H1 (cell line): ENCODE measurements at places on chromosomes 5 and 9.

- DNase-seq, result no peak
These were observed 55.9 kb upstream of the ORM1 start for GRCh38 chr9:114266969-114267368.

DNA sequence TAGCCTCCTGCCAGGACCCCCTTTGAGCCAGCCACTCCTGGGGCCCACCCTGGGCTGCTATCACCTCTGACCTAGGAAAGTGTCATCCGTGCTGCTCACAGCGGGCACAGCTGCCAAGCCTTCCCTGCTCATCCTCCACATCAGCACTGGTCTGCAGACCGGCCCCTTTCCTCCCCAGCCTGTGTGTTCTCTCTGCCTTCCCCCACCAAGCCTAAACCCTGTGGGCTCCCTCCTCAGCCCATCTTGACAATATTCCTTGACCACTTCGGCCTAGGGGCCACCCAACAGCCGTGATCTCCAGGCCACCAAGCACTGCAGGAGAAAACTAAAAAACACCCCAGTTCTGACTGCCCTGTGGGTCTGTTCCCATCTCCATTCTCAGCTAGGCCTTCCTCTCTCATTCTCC lies 135.1 kb downstream of the DAB2IP start:
- DNase-seq, result no peak

- DNase-seq, result no peak
These were observed 335.2 kb upstream of the TARS1 start for GRCh38 chr5:33105521-33105941.

DNA sequence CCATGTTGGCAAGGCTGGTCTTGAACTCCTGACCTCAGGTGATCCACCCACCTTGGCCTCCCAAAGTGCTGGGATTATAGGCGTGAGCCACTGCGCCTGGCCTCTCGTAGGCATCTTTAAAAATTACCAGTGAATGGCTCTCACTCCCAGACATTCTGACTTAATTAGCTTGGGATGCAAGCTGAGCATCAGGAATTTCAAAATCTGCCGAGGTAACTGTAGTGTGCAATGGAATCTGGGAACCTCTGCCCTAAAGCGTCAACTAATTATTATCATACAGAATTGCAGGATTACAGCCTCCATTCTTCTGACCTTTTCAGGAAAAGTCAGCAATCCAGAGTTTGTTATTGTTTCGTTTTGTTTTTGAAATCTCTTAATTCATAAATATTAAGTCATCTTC lies 213.4 kb upstream of the DMAC1 start:
- DNase-seq, result no peak

DNA sequence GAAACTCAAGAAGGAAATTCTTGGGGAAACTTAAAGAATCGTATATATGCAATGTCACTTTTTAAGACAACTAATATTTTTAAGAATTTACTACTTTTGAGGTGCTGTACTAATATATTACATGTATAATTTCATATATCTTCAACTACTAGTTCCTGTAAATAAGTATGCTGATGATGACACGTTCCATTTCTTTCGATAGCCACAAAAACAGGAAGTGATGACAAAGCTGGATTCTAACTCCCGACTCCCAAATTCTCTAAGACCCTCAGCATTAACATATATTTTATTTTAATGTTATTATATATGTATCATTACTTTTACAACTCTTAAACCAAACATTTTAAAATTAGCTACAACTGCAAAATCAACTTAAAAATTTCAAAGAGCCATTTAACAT lies 74.8 kb downstream of the STK32A start:
- no peak for DNase-seq

DNA sequence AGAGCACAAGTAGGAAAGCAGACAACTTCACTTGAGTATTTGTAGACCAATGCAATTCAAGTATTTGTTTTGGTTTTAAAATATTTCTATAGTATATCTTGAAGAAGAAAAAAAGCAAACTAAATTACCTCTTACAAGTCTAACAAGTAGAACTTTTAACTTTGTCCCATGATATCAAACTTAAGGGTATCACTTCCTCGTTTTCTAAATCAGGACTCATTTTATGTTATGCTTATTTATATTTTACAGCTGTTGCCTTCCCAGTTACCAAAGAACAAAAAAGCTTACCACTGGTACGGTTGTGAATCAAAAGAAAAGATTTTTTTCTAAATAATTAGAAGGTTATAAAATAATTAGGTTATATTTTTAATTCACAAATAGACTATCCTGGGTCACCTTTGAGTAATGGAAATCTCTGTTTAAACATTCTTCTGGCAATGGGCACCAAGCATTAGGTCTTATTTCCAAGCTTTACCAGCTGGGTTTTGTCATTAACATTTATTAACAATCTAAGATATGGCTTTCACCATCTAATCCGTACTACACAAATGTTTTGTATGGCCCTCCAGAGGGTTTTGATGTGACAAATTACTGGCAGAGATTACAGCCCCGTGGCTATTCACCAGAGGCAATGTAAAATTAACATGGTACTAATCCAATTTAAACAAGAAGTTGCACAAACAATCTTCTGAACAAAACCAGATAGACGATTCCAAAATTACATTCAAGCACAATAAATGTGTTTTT lies 63.6 kb downstream of the CEP120 start:
- DNase-seq, result no peak

DNA sequence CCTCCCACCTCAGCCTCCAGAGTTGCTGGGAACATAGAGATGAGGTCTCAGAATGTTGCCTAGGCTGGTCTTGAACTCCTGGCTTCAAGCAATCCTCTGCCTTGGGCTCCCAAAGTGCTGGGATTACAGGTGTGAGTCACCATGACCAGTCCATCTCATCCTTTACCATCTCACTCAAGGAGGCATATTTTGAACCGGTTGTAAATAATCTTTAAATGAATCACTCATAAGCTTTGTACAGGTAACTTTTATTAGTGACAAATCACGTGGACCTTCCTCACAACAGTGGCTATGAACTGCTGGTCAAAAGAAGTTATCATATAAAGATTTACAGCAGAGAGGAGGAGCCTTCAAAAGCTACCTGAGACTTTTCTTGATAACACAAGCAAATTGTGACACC lies 70.7 kb downstream of the RFK start:
- DNase-seq, result no peak

- DNase-seq, result no peak
These were observed 31.3 kb downstream of the LHX6 start for GRCh38 chr9:122197426-122197825.

DNA sequence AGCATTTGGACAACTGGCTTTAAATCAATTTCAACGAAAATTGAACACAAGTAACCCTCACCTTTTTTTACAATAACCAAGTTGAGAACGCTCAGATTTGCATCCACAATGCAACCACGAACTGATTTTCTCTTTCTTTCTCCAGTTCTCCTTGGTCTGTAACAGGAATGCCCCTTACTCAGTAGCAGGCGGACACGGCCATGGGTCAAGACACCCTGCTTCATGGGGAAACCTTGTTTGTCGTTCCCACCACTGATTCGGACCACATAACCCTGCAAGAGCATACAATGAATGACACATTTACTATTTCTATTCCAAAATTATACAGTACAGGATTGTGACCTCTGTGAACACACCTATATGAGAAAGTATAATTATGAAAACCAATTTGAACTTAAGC lies 1.4 kb downstream of the RPS6 start:
- no peak for DNase-seq

- DNase-seq, result no peak
These were observed 53.5 kb upstream of the ERCC6L2 start for GRCh38 chr9:95822015-95822414.

GRCh38 chr5:98570010-98570409 lies 203.5 kb upstream of the RGMB start:
- DNase-seq, result no peak

DNA sequence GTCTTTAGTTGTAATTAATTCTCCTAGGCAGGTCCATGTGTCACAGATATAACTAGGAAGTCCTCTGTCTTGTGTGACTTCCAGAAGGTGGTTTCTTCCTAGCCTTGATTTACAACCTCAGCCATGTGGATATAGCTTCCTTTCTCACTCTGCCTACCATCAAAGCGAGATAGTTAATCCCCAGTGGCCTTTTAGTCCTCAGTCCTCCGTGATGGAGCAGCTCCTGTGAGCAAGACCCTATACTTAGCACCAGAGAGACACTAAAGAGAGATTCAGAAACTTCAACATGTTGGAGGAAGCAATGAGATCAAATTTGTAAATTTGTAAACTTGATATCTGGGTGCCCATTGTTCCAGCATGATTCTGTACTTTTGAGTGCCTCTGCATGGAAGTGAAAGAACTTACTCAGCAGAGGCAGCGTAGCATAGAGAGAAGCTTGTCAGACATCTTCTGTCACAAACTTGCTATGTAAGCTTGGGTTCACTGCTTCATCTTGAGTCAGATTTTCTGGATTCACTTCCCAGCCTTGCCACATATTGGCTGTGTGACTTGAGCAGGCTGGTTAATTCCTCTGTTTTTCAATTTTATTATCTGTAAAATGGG lies 170.2 kb upstream of the NR3C1 start:
- no peak for DNase-seq

DNA sequence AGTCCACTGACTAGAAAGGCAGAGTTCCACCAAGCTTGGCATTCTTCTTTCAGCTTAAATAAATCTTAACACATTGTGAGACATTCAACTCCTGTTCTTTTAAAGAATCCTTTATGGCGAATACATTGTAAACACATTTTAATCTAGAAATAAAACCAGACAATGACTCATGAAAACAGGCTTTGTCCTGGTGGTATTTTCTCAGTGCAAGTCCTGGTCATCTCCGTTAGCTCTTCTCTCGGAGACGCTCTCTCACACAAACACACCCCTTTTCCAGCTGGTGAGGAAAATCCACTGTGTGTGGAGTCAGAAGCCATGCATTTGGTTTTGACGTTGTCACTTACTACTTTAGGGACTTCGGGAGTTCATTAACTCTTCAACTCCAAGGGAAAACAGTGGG lies 140.4 kb downstream of the AUH start:
- DNase-seq, result no peak

GRCh38 chr5:76406014-76406413 lies 2.9 kb downstream of the IQGAP2 start:
- DNase-seq, result no peak

- no peak for DNase-seq
These were observed 241.4 kb upstream of the IL12B start for GRCh38 chr5:159571501-159572244.

DNA sequence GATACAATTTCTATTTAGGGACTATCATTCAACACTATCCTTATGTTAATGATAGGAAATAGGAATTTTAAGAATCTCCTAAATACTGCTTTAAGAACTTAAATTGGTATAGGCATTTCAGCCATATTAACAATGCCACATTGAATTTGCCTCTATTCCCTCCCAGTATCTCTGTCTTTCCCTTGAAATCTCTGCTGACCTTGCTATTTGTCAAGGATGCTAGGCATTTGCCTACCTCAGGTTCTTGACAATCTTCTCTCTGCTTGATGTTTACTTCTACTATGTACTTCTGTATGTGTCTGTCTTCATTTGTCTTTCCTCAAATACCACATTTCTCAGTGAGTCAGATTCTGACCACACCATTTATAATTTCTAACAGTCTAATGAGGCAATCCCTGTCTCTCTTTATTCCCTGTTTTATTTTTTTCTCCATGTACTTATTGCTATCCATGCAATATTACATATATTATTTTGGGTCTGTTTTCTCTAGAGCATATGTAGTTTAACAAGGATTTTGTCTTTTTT lies 1461.4 kb upstream of the CDH9 start:
- no peak for DNase-seq

DNA sequence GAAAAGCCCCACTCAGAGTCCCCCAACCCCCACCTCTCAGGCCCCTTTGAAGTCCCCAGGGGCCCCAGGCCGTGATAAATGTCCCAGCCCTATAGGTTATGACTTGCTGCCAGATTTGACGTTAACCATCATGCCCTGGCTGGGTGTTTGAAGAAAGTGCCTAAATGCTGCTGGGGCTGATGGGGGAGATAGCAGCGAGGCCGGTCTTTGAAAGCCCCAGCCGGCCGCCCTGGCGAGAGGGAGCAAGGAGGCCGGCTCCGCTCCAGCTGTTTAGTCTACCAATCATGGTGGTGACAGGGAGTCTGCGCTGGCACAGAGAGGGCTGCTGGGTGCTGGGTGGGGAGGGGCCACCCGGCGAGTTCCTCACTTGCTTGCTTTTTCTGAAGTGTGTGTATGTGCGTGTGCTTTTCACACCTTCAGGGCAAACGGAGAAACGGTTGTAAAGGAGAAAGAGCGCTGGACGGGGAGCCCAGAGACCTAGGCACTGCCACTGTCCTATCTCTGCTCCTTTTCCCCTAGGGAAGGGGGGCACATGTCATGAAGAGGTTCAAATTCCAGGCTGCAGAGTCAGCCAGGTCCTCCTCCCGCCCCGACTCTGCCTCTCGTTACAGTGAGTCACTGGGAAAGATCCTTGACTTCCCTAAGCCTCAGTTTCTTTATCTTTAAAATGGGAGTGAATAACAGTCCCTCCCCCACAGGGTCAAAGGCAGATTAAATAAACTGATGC lies 126.1 kb upstream of the HAND1 start:
- no peak for DNase-seq

DNA sequence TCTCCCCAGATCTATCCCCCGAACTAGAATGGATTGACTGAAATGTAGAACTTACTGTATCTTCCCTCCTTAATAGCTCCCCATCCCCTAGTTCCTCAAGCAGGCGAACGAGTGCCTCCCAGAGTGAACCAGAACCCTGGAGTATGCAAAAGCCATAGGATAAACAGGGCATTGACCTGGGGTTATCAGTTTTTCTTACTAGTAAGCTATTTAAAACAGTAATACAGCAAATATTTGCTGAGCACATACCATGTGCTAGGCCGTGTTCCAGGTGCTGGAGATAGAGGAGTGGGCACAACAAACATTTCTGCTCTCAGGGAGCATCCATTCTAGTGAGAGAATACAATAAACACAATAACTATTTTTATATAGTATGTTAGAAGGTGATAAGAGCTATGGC lies 1.8 kb downstream of the SKP2 start:
- no peak for DNase-seq

DNA sequence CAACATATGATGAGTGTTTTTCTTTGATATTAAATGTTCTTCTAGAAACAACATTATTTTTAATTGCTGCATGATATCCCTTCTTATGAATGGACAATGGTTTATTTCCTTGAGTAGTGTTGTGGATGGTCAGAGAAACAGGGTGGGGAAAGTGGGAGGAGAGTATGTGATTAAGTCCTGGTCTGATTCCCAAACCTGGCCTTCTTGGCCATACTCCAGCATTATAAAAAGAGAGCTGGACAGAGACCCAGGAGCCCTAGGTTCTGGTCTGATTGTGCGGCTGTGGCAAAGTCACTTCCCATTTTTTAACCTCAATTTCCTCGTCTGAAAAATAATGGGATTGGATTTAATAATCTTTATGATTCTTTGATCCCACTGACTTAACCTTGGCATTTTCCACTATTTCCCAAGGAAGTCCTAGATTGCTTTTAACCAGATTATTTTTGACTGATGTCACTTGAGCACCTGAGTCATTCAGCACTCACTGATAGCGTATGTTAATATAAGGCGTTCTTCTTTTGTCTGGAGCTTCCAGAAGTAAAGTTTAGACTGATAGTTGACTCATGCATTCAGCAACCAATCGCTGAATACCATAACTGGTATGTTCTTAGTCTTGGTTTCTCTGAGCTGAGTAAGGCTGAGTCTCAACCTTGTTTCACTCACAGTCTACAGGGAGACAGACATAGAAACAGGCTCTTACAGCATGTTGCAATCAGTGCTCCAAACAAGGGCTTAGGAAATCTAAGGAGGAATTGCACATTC lies 26.2 kb downstream of the OSMR start:
- DNase-seq, result no peak
